ENCODE measurements at places on chromosomes 1 and 21. TPM values are rescaled to one million over a fixed set of nuclear protein-coding genes. Genes with fewer than 3 reads are reported as not detected.
A peak's percentile ranks its signal among the peaks of the same experiment; 100 is the strongest.

- DNase-seq = no peak
- peak overlapping the region; percentile 99 for H3K27ac ChIP-seq
- H3K27me3 ChIP-seq = no peaks in the 10 kb centered on the region
- peak overlapping the region; percentile 94 for H3K4me3 ChIP-seq
- H3K36me3 ChIP-seq = no peaks in the 10 kb centered on the region
These were observed 1.3 kb downstream of the CMPK1 start for GRCh38 chr1:47334765-47335435.

- no peak for DNase-seq
- no peak overlapping the region for H3K4me3 ChIP-seq
- H3K36me3 ChIP-seq = no peaks in the 10 kb centered on the region
- H3K27ac ChIP-seq = no peak overlapping the region
- H3K27me3 ChIP-seq = no peaks in the 10 kb centered on the region
These were observed 93.2 kb downstream of the TBX19 start for GRCh38 chr1:168373869-168374268.

DNA sequence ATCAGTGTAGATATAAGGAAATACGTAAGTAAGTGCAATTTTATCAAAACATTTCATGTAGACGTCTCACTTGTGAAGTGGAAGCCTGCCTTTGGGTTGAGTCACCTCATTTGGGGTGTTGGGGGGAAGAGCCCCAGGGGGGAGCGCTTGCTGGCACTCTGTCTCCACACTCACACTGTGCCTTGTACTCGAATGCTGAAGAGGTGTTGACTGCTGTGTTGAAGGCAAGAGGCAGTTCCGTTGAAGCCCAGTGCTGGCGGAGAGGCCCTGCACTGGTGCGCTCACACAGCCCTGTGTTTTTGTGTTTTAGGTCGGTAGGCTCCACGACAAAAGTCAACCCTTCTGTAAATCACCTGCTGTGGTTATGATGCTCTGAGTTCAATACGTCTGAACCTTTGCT is 131.9 kb upstream of the COL6A1 start:
- no peak for DNase-seq
- peaks cover 21% of the 10 kb centered on the region for H3K4me1 ChIP-seq
- H3K4me3 ChIP-seq = no peak overlapping the region
- no peaks in the 10 kb centered on the region for H3K36me3 ChIP-seq
- no peak overlapping the region for H3K27ac ChIP-seq
- no peaks in the 10 kb centered on the region for H3K27me3 ChIP-seq

DNA sequence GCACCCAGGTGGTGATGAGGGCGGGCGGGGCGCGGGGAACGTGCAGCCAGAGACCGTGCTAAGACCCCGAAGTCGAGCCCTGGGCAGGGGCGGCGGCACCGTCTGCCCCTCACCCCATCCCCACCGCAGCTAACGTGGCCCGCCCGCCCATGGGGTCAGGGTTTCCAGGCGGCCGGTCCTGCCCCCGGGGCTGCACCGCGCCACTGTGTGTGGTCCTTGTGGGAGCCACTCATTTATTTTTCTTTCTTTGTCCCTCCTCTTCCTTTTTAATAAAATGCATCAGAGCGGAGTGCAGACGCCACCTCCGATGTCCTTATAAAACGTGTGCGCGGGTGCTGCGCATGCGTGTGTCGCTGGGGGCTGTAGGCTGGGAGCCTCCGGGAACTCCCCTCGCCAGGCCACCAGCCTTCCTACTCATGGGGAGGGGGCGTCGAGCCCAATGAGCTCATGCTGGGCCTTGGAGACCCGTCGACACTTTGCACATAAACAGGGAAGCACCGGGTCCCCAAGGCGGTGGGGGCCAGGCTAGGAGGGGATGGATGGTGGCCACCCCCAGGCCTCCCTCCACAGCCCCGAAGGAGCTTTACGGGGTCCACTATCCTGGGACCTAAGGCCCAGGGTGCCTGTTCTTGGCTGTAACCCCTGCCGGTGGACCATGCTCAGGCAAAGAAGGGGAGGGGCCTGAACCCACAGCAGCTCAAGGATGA is 59.9 kb downstream of the WNT9A start:
- H3K4me3 ChIP-seq = peak overlapping the region; percentile 70
- H3K27ac ChIP-seq = peak overlapping the region; percentile 94
- H3K4me1 ChIP-seq = peaks cover 33% of the 10 kb centered on the region
- peaks cover 24% of the 10 kb centered on the region for H3K27me3 ChIP-seq

DNA sequence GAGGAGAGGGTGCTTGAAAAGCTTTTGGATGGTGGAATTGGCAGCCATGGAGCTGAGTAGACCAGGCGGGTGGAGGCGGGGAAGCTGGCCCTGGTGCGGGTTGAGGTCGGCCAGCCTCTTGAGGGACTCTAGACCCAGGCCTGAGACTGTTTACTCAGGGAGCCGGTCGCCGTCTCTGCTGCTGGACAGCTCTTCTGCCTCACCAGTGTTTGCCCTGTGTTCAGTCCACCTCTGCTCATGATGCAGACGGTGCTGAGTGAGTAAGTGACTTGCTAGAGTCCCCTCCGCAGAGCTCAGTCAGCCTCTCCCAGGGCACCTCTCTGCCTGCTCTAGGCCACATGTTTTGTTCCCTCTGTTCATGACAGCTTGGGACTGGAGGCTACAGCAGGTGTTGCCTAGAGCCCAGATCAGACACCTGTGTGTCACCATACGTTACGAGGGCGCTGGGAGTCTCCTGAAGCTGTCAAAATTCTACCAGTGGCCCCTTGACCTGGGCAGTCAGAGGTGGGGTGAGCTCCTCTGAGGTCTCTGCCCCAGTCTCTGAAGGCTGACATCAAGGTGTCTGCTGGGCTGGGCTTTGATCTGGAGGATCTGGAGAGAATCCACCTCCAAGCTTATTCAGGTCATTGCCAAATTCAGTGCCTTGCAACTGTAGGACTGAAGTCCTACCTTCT is 73.5 kb upstream of the WNT4 start:
- DNase-seq = no peak
- H3K27ac ChIP-seq = no peak overlapping the region
- H3K36me3 ChIP-seq = no peaks in the 10 kb centered on the region
- H3K4me3 ChIP-seq = no peak overlapping the region
- no peaks in the 10 kb centered on the region for H3K4me1 ChIP-seq
- peaks cover 86% of the 10 kb centered on the region for H3K27me3 ChIP-seq

DNA sequence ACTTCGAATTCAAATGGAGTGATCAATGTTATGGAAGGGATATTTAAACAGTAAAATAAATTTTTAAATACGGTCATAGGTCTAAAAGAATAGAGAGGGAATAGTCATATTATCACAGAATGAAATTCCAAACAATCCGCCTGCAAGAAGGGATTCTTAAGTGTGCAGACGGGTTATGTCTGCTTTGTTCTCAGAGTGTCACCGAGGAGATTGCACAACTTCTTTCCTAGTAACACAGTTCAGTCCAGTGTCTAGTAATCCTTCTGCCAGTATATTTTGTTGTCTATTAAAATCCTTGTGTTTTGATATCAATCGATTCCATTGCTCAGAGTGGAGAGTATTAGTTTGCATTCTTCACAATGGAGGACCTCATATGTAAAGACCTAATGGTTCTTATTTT is 48.4 kb downstream of the LRRC53 start:
- no peak overlapping the region for H3K4me3 ChIP-seq
- H3K4me1 ChIP-seq = peaks cover 19% of the 10 kb centered on the region
- H3K27ac ChIP-seq = peak overlapping the region; percentile 36
- peaks cover 8% of the 10 kb centered on the region for H3K36me3 ChIP-seq
- no peak for DNase-seq

GRCh38 chr1:14435368-14436023 is 163.0 kb upstream of the KAZN start:
- H3K4me1 ChIP-seq = no peaks in the 10 kb centered on the region
- no peak overlapping the region for H3K4me3 ChIP-seq
- H3K36me3 ChIP-seq = no peaks in the 10 kb centered on the region
- peaks cover 87% of the 10 kb centered on the region for H3K27me3 ChIP-seq
- DNase-seq = no peak

DNA sequence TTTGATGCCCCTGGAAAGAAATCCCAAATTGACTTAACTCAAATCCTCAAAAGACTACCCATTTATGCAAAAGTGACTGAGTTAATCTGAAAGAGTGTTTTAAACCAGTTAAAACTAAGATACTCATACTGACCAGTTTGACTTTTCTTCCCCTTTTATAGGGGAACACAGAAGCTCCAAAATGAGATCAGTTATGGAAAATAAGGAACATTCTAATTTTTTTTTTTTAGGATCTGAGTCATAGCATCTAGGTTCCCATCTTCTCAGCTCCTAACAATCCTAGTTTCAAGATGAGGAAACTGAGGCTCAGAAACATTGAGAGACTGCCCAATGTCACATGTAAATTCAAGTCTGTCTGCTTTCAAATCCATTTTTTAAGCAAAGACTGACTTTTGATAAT is 231.1 kb upstream of the RUNX1 start:
- no peaks in the 10 kb centered on the region for H3K27me3 ChIP-seq
- H3K4me3 ChIP-seq = no peak overlapping the region
- H3K4me1 ChIP-seq = peaks cover 6% of the 10 kb centered on the region
- DNase-seq = no peak
- no peaks in the 10 kb centered on the region for H3K36me3 ChIP-seq

GRCh38 chr1:207284209-207284897 is 37.1 kb upstream of the CD55 start:
- H3K27me3 ChIP-seq = no peaks in the 10 kb centered on the region
- peaks cover 29% of the 10 kb centered on the region for H3K4me1 ChIP-seq
- DNase-seq = no peak

- no peak overlapping the region for H3K4me3 ChIP-seq
- peaks cover 61% of the 10 kb centered on the region for H3K36me3 ChIP-seq
- no peaks in the 10 kb centered on the region for H3K4me1 ChIP-seq
- no peak overlapping the region for H3K27ac ChIP-seq
- no peak for DNase-seq
These were observed 6.8 kb upstream of the PPP1R8 start for GRCh38 chr1:27823784-27824183.

DNA sequence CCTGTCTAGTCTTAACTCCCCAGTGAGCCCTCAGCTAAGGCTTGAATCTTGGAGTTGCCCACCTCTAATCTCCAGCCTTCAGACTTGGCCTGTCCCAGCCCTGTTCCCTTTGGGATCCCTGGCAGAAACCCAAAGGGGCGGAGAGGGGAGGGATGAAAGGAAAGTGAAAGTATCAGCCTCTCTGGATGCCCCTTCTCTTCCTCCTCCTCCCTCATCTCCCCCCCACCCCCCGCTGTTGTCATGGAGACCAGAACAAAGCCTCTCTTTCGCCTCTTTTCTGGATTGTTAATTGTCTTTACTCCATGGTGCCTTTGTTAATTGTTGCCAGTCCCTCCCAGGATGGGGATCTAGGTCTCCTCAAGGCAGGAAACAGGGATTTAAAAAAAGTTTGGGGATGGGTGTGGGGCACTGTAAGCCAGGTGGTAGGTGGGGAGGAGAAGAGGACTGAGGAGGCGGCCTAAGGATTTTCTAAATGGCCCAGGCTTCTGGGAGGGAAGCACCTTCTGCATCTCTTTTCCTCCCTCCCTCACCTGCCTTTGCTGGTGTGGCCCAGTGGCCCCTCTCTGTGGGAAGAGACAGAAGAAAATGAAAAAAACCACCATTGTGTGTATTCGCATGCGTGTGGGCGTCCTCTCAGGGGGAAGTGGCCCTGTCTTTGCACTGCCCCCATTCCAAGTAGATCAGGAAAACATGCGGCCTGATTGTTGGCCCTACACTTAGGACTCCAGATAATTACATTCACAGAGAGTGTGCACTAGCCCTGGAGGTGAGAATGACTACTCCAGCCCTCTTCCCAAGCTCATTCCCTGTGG is 7.5 kb upstream of the SOX13 start:
- H3K27ac ChIP-seq = peak overlapping the region; percentile 66
- H3K36me3 ChIP-seq = no peaks in the 10 kb centered on the region
- no peaks in the 10 kb centered on the region for H3K27me3 ChIP-seq
- H3K4me3 ChIP-seq = no peak overlapping the region
- DNase-seq = peak; percentile 64

DNA sequence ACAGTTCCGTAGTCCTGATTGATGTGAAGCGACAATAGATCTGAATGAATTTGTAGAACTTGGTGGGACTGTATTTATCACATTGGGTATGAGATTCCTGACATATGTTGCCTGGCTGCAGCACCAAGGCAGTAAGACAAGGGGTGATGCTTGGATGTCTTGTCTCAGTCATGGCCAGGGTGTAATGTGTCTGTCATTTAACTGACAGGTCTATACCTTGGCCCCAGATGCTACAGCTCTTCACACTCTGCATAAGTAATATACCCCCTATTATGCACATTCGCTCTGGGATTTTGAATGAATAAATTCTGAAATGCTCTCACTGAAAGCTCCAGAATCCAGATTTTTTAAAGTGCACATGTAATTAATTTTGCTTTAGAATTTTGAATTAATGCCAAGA is 47.3 kb downstream of the NTNG1 start:
- no peaks in the 10 kb centered on the region for H3K27me3 ChIP-seq
- no peak overlapping the region for H3K27ac ChIP-seq
- no peak for DNase-seq
- H3K4me1 ChIP-seq = no peaks in the 10 kb centered on the region
- H3K36me3 ChIP-seq = no peaks in the 10 kb centered on the region

- peaks cover 67% of the 10 kb centered on the region for H3K4me1 ChIP-seq
- H3K27ac ChIP-seq = peak overlapping the region; percentile 85
- H3K27me3 ChIP-seq = no peaks in the 10 kb centered on the region
- DNase-seq = no peak
- H3K36me3 ChIP-seq = no peaks in the 10 kb centered on the region
- peak overlapping the region; percentile 94 for H3K4me3 ChIP-seq
These were observed 500 bp upstream of the DOCK7 start for GRCh38 chr1:62688687-62689085.

DNA sequence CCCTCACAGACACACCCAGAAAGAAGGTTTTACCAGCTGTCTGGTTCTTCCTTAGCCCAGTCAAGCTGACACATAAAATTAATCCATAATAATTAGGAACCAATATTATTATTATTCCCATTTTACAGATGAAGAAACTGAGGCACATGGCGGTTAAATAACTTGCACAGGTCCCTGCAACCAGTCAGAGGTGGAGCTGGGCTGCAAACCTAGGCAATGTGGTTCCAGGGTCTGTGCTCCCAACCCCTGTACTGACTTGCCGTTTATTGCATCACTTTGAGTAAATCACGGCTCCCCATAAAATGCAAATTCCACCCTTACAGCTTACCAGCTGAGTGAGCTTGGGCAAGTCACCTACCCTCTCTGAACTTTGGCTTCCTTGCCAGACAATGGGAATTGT is 179.2 kb upstream of the POU3F1 start:
- H3K4me1 ChIP-seq = no peaks in the 10 kb centered on the region
- DNase-seq = no peak
- peaks cover 47% of the 10 kb centered on the region for H3K27me3 ChIP-seq
- H3K27ac ChIP-seq = no peak overlapping the region

Gene PADI4
- total RNA-seq = 0.22 TPM

Gene OLIG2
- not detected for total RNA-seq

Gene LRRC38
- 0.30 TPM for total RNA-seq

Gene DIO1
- total RNA-seq = not detected

Gene PDE4B
- total RNA-seq = 3.5 TPM

Gene CD1B
- not detected for total RNA-seq

Gene PWP2
- 7.4 TPM for total RNA-seq

Gene KRTCAP2
- total RNA-seq = 113 TPM

Gene FGR
- total RNA-seq = 3.5 TPM

Gene WDR64
- total RNA-seq = not detected

Gene HPCAL4
- total RNA-seq = 0.88 TPM

All from left ventricle myocardium inferior (tissue), 1 donor.